Aortic smooth muscle cell (primary cell): ENCODE measurements at places on chromosomes 11 and 22. TPM values are rescaled to one million over a fixed set of nuclear protein-coding genes. Genes with fewer than 3 reads are reported as not detected.

The LDHAL6A gene
- total RNA-seq: not detected in 2 replicates

The ANO1 gene
- 3.8 and 16.4 TPM in 2 replicates for total RNA-seq

The ARHGAP8 gene
- not detected in 2 replicates for total RNA-seq

The OR52H1 gene
- total RNA-seq: 0.66 and 0.87 TPM in 2 replicates
